ENCODE measurements at places on chromosomes 6 and 20. TPM values are rescaled to one million over a fixed set of nuclear protein-coding genes. Genes with fewer than 3 reads are reported as not detected.

The HS3ST5 gene
- not detected for total RNA-seq

The PPP1R3G gene
- total RNA-seq, result 0.33 TPM

The HDGFL1 gene
- total RNA-seq, result not detected

The C6orf118 gene
- not detected for total RNA-seq

The TMEM200A gene
- 4.9 TPM for total RNA-seq

The AFG1L gene
- total RNA-seq, result 4.6 TPM

The CLDN20 gene
- total RNA-seq, result not detected

The DYNLT1 gene
- 99.3 TPM for total RNA-seq

The KCNK5 gene
- 0.16 TPM for total RNA-seq

The TTBK1 gene
- 0.13 TPM for total RNA-seq

The PNLDC1 gene
- not detected for total RNA-seq

The SLC2A10 gene
- total RNA-seq, result 18.4 TPM

The ZNF217 gene
- 23.3 TPM for total RNA-seq

The OPRL1 gene
- 0.33 TPM for total RNA-seq

The C20orf141 gene
- 0.76 TPM for total RNA-seq

The COL12A1 gene
- total RNA-seq, result 97.0 TPM

The ULBP1 gene
- 0.81 TPM for total RNA-seq

The RRBP1 gene
- 91.7 TPM for total RNA-seq

The EDN1 gene
- 30.0 TPM for total RNA-seq

The NKX2-2 gene
- total RNA-seq, result not detected

The TDRD6 gene
- not detected for total RNA-seq

The MOCS3 gene
- 6.6 TPM for total RNA-seq

The PRICKLE4 gene
- 1.3 TPM for total RNA-seq

The TP53TG5 gene
- not detected for total RNA-seq

The EYA2 gene
- total RNA-seq, result not detected

The DUSP22 gene
- 16.1 TPM for total RNA-seq

The SEL1L2 gene
- not detected for total RNA-seq

All from mesangial cell (primary cell).